C1 segment of cervical spinal cord (tissue), 14 donors: ENCODE measurements at places on chromosomes 7 and 10.

GRCh38 chr7:38951213-38951612, 26.5 kb upstream of the POU6F2 start:
- no peak for DNase-seq

DNA sequence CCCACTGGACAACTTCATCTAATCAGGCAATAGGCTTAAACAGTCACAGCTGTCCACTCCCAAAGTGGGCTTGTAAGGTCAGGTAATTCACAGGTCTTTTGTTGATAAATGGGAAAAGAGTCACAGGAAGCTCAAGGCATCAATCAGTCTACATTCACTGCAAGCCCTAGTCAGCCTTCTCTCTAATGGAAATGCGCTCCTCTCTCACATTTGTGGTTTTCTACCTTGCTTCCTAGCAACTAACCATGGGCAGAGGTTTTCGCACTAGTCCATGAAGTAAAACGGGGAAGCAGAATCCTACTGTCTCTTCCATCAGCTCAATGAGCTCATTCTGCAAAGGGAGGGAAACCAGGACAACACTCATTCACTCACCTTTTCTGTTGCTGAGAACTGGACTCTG, 53.5 kb upstream of the APBB1IP start:
- no peak for DNase-seq

DNA sequence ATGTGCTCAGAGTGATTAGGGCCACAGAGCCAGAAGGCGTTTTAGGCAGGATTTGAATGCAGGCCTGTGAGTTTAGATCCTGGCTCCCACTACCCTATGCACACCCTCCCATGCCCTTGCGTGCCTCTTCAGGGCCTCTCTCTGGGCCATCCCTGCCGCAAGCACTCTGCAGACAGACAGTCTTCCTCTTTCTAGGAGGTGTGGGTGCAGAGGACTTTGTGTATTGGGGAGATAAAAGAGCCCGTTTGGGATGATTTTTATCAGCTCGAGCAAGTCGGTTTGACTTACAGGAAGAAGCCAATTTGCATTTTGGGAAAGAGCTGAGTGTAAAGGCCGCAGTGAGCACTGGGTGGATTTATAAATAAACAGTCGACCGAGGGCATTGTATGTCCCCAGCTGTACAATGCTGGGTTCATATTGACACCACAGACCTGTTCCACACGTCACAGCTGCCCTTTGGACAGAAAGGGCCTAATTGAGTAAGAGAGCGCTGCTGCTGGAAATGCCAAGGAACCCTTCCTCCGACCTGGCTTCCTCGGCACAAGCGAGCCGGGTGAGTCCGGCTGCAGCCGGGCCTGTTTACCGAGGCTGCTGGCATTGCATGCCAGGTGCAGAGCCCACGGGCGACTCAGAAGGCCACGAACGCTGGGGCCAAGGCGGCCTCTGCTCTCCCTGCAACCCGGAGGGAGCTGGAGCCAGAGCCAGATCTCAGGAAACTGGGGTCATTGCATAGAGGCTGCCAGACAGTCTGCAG, 25.1 kb downstream of the ZMIZ1 start:
- peak; percentile 52 for DNase-seq

DNA sequence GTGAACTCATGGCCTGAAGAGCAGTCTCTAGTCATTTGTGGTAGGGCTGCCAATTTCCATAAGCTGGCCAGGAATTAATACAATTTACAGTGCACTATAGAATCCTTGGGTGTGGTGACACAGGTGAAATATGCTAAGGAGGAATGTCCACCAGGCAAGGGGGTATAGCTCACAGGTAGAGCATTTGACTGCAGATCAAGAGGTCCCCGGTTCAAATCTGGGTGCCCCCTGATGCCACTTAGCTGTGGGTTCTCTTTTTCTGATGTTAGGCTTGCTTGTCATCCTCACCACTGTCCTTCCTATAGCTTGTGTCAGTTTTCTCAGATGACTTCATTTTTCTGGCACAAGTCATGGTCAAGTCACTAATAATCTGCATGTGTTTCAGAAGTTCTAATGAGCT, 108.7 kb downstream of the ZNF467 start:
- DNase-seq, result no peak

GRCh38 chr10:7193369-7193768, 217.5 kb downstream of the SFMBT2 start:
- no peak for DNase-seq

- no peak for DNase-seq
Observed at GRCh38 chr7:108528183-108528712, 2.3 kb upstream of the PNPLA8 start.

DNA sequence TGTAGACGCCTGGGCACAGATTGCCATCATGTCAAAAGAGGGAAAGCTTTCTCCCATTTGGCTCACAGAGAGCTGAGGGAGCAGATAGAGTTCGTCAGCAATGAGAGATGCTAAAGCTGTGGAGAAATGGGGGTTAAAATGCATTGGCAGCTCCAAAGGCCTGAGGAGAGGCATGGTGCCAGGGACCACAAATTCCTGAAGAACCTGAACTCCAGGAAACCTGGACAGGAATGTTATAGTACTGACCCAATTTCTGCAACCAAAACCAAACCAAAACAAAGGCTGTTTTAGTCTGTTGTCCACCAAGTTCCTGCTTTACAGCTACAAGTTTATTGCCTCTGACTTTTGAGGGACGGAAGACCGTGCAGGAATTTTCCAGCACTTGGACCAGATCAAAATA, 575.7 kb downstream of the REEP3 start:
- no peak for DNase-seq

GRCh38 chr10:93149761-93150160, 76.1 kb downstream of the CYP26A1 start:
- no peak for DNase-seq

DNA sequence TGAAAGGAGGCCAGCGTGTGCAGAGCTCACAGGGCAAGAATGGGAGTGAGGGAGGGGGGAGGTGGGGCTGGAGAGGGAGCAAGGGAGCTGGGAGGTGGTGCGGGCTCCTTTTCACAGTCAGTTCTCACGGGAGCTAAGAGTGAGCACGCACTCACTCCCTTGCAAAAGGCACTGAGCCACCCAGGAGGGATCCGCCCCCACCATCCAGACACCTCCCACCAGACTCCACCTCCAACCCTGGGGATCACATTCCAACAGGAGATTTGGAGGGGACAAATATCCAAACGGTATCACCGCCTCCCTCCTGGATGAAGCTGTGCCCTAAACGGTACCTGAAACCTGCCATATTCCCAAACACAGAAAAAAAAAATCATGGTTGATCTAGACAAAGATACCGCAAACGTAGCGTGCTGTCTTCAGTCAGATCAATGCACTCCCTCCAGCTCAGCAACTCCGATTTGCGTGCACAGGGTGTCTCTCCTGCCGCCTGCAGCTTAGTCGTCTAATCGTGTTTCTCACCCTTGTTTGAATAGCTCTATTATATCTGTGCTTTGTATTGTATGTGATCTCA, 20.3 kb upstream of the PRKAG2 start:
- DNase-seq, result no peak

- no peak for DNase-seq
Observed at GRCh38 chr10:64648915-64649314, 1127.7 kb downstream of the REEP3 start.

- no peak for DNase-seq
Observed at GRCh38 chr7:152512706-152513105, 76.9 kb upstream of the KMT2C start.

GRCh38 chr10:117684046-117684610, 141.6 kb downstream of the EMX2 start:
- no peak for DNase-seq
